ENCODE measurements at places on chromosomes 6 and 20.

- no peak for DNase-seq
Measured at GRCh38 chr6:51960419-51960818, 127.0 kb downstream of the PKHD1 start.

DNA sequence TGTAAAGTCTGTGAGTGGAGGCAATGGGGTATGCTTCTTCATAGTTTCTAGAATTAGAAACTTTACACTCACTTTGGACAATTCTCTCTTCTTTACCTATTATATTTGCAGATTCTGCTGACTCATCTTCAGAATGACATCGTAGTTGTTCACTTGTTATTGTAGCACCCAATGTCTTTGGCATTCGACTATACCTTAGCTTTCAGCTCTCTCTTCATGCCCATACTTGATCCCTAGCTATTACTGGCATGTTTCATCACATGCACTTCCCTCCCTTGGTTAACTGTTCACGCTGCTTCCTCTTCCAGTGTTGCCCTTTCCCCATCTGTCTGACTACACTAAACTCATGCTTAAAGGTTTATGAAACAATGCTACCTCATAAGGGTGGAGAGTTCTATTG is 298.1 kb upstream of the TCF21 start:
- DNase-seq, result no peak

DNA sequence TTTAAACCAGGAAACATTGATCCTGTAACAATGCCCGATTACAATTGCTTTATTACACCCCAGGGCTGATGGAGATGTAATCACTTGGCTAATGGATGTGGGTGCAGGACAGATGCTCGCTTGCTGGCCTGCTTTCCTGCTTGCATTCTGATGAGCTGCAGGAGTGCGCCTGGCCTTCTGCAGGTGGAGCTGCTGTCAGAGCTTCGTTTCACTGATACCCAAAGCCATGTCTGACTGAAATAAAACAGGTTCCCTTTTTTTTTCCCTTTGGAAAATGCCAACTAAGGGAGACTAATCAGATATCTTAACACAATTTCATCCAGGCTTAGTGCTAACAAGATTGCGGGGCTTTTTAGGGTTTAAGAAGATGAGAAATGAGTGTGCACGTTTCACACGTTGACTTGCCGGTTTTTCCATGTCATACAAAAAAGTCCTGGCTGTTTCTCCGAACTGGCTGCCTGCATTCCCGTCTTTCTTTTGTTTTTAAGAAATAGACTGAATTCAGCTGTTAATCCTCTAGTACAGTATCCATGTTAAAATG is 60.7 kb downstream of the VAPB start:
- no peak for DNase-seq

DNA sequence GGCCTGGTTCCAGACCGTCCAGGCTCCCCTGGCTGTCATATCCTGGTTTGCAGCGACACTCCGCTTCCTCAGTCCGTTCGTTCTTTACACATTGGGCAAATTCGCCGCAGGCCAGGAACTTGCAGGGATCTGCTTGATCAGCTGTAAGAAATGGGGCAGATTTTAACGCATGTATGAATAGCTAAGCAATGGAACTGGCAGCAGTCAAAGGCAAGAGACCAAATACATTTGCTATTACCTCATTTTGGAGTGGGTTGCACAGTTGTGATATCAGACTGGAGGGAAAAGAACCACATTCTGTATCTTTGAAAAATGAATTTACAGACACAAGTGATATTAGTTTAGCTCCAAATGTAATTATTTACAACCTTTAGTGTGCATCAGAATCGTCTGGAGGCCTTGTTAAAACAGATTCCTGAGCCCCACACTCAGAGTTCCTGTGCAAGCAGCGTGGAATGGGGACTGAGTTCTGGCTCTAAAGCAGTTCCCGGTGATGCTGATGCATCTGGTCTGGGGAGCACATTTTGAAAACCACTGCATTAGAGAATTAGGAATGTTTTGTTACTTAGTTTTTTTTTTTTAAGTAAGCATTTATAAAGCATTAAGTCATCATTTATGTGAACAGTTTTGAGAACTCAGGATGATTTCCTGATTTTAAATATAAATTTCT is 141.3 kb downstream of the IMPG1 start:
- no peak for DNase-seq

- no peak for DNase-seq
Measured at GRCh38 chr6:42259841-42260395, 42.3 kb upstream of the MRPS10 start.

DNA sequence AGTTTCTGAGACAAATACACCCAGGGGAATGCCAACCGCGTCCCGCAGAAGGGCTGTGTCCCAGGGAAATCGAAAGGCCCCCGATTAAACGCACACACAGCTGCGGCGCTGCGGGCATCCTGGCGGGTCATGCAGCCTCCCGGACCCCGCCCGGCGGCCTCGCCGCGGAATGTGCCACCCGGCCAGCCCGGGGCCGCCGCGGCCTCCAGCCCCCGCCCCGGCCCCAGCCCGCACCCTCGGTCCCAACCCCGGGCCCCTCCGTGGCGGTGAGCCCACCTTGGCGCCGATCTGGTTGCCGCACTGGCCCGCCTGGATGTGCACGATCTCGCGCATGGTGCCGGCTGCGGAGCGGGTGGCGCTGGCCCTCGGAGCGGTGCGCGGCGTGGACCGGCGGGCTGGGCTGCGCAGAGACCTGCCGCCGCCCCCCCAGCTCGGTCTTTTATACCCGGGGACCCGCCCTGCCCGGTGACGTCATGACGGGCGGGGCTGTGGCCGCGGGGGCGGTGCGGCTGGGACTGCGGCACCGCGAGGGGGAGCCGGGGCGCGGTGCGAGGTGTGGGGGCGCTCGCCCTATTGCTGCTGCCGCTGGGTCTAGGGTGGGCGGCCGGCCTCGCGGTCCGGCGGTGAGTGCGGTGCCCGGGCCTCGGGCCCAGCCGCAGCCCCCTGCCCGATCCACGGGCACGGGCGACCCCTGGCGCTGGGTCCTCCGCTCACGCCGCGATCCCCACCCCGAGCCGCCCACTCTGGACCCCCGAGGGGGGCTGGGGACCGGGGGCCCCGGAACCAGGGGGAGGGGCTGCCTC is at the start of gene TUBB2A:
Gene TUBB2A (minus strand): TSS at position 414 of the 803 bp plus-strand sequence. CDS start 81 bp downstream, at position 333.
- DNase-seq, result peak; percentile 88

DNA sequence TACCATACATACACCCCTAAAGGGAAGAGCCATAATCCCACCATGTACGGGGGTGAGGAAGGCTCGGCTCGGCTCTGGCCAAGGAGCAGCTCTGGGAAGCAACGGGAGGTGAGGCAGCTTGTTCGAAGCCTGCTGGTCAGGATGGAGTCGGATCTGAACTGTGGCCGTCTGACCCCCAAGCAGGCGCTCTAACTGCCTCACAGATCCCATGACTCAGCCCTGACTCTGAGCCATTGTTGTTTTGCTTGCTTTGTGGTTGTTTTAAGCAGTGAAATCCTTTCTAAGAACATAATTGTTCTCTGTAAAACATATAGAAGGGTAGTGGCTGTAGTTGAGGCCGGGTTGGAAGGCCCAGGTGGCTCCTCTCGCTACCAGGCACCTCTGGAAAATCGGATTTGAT is 10.9 kb downstream of the C6orf132 start:
- no peak for DNase-seq

GRCh38 chr6:32602383-32602782 is 12.7 kb upstream of the HLA-DRB1 start:
- no peak for DNase-seq

DNA sequence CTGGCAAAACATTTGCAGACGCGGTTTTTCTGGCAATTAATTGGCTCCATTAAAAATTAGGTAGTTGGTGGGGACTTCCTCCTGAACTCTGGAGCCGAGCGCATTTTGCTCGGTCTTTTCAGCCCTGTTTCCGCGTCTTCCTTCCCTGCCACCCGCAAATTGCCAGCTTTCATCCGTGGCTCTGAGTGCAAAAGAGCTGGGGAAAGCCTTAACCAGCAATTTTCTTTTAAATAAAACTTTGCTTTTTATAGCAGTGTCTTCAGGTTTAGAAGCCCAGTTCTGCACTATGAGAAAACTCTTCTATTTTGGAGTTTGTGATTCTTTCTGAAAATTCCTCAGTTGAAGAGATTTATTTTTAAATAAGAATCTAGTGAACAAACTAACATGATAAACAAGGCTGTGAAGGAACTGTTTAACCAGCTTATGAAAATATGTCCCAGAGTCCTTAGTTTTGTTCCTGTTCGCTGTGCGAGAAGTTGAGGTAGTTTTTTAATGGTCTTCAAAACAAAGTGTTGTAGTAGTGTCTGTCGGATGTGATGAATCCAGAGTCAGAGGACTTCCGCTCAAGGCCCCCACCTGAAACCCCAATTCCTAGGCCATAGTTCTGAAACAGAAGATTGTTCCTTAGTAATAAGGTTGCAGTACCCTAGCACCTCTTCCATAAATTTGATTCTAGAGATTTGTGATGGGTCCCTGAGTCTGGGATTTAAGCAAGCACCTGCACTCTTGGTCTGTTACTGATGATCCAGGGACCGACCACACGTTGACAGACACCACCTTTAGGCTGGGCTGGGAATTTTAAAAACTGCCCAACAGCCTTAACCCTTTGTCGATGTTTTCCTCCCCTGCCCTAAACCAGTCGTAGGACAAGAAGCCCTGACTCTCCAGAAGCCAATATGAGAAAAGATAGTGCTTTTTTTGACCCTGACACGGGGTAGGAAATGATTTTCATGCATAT is 950 bp downstream of the KCTD20 start:
- DNase-seq, result no peak

DNA sequence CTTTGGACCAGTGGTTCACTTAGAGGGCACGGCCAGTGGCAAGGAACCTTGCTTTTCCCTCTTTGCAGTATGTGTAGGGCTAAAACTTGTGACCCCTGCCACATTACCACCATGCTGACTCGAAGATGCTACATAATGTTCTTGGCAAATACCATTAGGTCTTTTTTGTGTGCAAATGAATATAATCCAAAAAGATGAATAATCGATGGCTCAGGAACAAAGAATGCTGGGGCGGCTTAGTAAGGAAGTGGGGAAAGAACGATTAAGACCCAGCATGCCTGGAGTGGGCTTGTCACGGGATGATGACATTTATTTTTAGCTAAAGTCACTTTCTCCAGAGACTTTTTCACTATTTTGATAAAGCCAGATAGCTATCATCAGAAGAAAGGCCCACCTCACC is 23.1 kb downstream of the CMTR1 start:
- DNase-seq, result no peak

DNA sequence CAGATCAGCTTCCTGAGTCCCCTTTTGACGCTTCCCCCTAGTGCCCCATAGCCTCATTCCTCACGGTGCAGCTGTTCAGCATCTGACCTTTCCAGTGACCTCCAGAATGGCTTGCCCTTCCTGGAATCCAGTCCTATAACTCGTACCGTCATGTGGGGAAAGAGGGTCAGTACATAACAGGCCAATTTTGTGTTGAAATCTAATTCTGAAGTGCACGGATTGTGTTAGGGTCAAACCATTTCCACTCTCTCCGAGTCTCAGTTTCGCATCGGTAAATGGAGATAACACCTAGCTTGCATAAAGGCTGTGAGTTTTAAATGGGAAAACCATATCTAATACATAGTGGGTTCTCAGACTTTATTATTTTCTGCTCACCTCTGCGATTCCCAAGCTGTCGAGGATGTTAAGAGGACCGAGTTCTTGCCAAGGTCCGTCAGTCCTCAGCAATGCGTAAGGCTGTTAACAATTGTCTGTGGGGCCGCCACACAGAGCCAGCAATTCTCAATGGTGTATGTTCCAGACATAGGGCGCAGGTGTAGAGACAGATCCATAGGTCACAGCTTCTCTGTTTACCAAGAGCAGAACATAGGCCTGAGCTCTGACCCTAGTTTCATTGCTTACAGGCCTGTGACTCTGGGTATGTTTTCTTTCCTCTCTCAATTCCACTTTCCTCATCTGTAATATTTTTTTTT is 45.5 kb upstream of the CCR6 start:
- DNase-seq, result no peak

DNA sequence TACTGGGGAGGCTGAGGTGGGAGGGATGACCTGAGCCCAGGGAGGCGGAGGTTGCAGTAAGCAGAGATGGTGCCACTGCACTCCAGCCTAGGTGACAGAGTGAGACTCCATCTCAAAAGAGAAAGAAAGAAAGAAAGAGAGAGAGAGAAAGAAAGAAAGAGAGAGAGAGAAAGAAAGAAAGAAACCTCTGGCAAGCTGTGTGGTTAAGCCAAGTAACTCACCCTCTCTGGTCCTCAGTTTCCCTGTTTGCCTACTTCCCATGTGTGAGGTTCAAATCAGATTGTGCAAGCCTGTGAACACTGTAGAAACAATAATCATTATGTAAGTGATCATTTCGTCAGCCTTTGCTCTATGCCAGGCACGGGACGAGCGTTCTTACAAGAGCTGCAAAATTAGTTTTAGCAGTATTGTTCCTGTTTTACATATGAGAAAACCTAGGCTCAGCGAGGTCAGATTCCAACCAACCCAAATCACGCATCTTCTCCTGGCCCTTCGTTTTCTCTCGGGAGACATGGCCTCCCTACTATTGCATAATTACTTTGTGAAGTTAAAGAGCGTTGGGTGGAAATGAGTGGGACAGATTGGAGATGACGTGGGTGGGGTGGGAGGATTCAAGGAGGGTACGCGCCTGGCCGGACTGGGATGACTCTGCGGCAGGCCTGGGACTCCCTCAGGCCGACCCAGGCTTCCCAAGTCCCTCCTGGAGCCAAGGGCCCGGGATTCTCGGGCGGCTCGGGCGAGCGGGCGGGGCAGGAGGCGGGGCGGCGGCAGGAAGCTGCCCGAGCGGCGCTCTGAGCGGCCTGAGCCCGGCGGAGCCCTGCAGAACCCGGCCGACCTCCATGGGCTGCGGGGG is at the start of gene SNX21:
Gene SNX21 (plus strand): TSS at position 770 of the 853 bp plus-strand sequence. CDS start 121 bp downstream, outside the sequence.
- DNase-seq, result peak; percentile 22

DNA sequence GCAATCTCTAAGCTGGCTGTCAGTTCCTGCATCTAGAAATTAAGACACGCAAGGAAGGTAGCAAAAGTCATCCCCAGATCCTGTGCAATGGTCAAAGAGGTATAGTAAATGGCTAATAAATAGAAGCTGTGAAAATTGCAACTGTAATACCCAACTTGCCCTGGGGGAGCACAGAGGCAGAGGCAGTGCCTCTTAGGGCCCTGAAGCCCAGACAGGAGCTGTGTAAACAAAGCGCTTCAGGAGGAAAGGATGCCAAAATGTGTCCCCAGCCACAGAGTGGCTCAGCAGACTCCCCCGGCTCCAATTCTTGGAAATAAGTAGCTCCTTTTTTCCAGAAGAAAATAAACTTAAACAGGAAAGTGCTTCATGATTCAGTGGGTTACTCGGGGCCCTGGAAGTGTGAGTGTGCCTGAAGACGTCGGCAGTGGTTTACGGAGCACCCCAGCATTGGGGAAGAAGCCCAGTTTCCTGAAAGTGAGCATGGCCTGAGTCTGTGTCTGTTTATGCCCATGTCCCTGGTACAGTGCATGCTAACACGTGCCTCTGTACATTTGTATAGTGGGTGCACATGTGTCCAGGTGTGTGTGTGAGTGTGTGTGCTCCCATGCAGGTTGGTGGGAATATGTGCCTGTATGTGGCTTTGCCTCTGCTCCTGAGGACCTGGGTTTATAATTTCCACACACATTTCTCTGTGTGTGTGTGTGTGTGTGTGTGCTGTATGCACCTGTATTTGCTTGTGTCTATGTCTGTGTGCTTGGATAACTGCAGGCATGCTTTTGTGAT is 246.7 kb downstream of the MAFB start:
- no peak for DNase-seq

Data from stimulated activated CD4-positive, alpha-beta T cell treated with anti-CD3 and anti-CD28 coated beads, Interleukin-4, amount 100 ng/mL, for 1 hour (primary cell).